Calu3 (cell line): ENCODE measurements at places on chromosomes 4 and X. TPM values are rescaled to one million over a fixed set of nuclear protein-coding genes. Genes with fewer than 3 reads are reported as not detected.

BBS12 gene
- total RNA-seq = 2.4 TPM in 2 replicates

GDPD2 gene
- not detected in 2 replicates for total RNA-seq

MAN2B2 gene
- total RNA-seq = 30.9 and 36.2 TPM in 2 replicates

FTHL17 gene
- not detected in 2 replicates for total RNA-seq

MID1IP1 gene
- total RNA-seq = 46.7 and 53.5 TPM in 2 replicates

PLAC1 gene
- total RNA-seq = not detected in 2 replicates

PPEF1 gene
- not detected in 2 replicates for total RNA-seq

TMEM144 gene
- total RNA-seq = 6.0 and 11.8 TPM in 2 replicates

HSD17B13 gene
- total RNA-seq = not detected in 2 replicates

ZNF157 gene
- total RNA-seq = not detected in 2 replicates

C4orf54 gene
- total RNA-seq = not detected in 2 replicates

CSAG1 gene
- not detected in 2 replicates for total RNA-seq

PF4V1 gene
- total RNA-seq = not detected in 2 replicates

TNMD gene
- not detected in 2 replicates for total RNA-seq

SLC25A5 gene
- total RNA-seq = 396 and 416 TPM in 2 replicates

DGKK gene
- total RNA-seq = not detected in 2 replicates

TDO2 gene
- not detected in 2 replicates for total RNA-seq

ETDB gene
- not detected in 2 replicates for total RNA-seq

RNF150 gene
- 0.14 and 0.17 TPM in 2 replicates for total RNA-seq

SMARCA1 gene
- 10.1 and 11.0 TPM in 2 replicates for total RNA-seq

ZDHHC9 gene
- total RNA-seq = 60.8 and 66.6 TPM in 2 replicates

TCEAL5 gene
- total RNA-seq = not detected in 2 replicates

CTAG1A gene
- not detected in 2 replicates for total RNA-seq

RAB41 gene
- not detected in 2 replicates for total RNA-seq

CD40LG gene
- total RNA-seq = not detected in 2 replicates

VCX2 gene
- not detected in 2 replicates for total RNA-seq

TREX2 gene
- total RNA-seq = 2.0 and 2.2 TPM in 2 replicates

SPANXA2 gene
- total RNA-seq = not detected in 2 replicates

L1CAM gene
- total RNA-seq = 14.2 and 16.1 TPM in 2 replicates

IL2 gene
- not detected in 2 replicates for total RNA-seq

MED12 gene
- total RNA-seq = 53.3 and 56.2 TPM in 2 replicates

CLIC2 gene
- 0.26 and 0.59 TPM in 2 replicates for total RNA-seq

S100G gene
- total RNA-seq = not detected in 2 replicates

NEK1 gene
- 5.8 and 6.0 TPM in 2 replicates for total RNA-seq

TLR10 gene
- total RNA-seq = not detected in 2 replicates

ASB12 gene
- not detected in 2 replicates for total RNA-seq

ARMCX4 gene
- total RNA-seq = 1.5 and 1.8 TPM in 2 replicates

SCRG1 gene
- not detected in 2 replicates for total RNA-seq

CYBB gene
- 1.8 and 2.1 TPM in 2 replicates for total RNA-seq

NALF2 gene
- 6.3 and 6.9 TPM in 2 replicates for total RNA-seq

TMEM35A gene
- total RNA-seq = not detected in 2 replicates

ETNPPL gene
- 0.35 and 0.51 TPM in 2 replicates for total RNA-seq

BMP2K gene
- 27.4 and 29.8 TPM in 2 replicates for total RNA-seq

RAB40A gene
- total RNA-seq = 0.42 and 0.68 TPM in 2 replicates

PGRMC2 gene
- total RNA-seq = 54.5 and 55.5 TPM in 2 replicates

RNF212 gene
- not detected in 2 replicates for total RNA-seq

CNGA1 gene
- 2.2 and 2.4 TPM in 2 replicates for total RNA-seq

HMGB3 gene
- 99.4 and 143 TPM in 2 replicates for total RNA-seq

RPA4 gene
- 1.3 and 1.4 TPM in 2 replicates for total RNA-seq

NPY2R gene
- total RNA-seq = not detected in 2 replicates

CSTF2 gene
- total RNA-seq = 66.3 and 67.2 TPM in 2 replicates

TENM3 gene
- 2.3 and 5.9 TPM in 2 replicates for total RNA-seq

CXCL6 gene
- 48.2 and 91.0 TPM in 2 replicates for total RNA-seq
